OCI-LY7 (cell line): ENCODE measurements at places on chromosomes 13 and 19. TPM values are rescaled to one million over a fixed set of nuclear protein-coding genes. Genes with fewer than 3 reads are reported as not detected.

TMEM150B gene
- total RNA-seq, result not detected in 2 replicates

ANGPTL4 gene
- total RNA-seq, result not detected in 2 replicates

FPR2 gene
- not detected in 2 replicates for total RNA-seq

NCAN gene
- total RNA-seq, result not detected in 2 replicates

CRLF1 gene
- total RNA-seq, result 1.3 and 1.5 TPM in 2 replicates

FOXA3 gene
- 0.57 TPM in 1 of 2 replicates, not detected in the other for total RNA-seq

FFAR2 gene
- total RNA-seq, result not detected in 2 replicates

ZNF473 gene
- total RNA-seq, result 16.0 and 16.9 TPM in 2 replicates

UNC13A gene
- total RNA-seq, result 0.72 and 0.76 TPM in 2 replicates

PRR36 gene
- 0.17 TPM in 1 of 2 replicates, not detected in the other for total RNA-seq

PCDH20 gene
- total RNA-seq, result not detected in 2 replicates

FGF21 gene
- not detected in 2 replicates for total RNA-seq

B3GLCT gene
- total RNA-seq, result 3.9 and 4.3 TPM in 2 replicates

LGALS14 gene
- total RNA-seq, result not detected in 2 replicates

KLK10 gene
- total RNA-seq, result not detected in 2 replicates

LACC1 gene
- 11.0 and 11.3 TPM in 2 replicates for total RNA-seq

PTPRH gene
- not detected in 2 replicates for total RNA-seq
